ENCODE measurements at places on chromosomes 2 and 18. TPM values are rescaled to one million over a fixed set of nuclear protein-coding genes. Genes with fewer than 3 reads are reported as not detected.

GRCh38 chr18:22349317-22349898, 68.3 kb downstream of the CTAGE1 start:
- no peak for DNase-seq

CRIM1 gene
- polyA plus RNA-seq: 31.8 TPM

IL36RN gene
- not detected for polyA plus RNA-seq

G6PC2 gene
- polyA plus RNA-seq: not detected

DNA sequence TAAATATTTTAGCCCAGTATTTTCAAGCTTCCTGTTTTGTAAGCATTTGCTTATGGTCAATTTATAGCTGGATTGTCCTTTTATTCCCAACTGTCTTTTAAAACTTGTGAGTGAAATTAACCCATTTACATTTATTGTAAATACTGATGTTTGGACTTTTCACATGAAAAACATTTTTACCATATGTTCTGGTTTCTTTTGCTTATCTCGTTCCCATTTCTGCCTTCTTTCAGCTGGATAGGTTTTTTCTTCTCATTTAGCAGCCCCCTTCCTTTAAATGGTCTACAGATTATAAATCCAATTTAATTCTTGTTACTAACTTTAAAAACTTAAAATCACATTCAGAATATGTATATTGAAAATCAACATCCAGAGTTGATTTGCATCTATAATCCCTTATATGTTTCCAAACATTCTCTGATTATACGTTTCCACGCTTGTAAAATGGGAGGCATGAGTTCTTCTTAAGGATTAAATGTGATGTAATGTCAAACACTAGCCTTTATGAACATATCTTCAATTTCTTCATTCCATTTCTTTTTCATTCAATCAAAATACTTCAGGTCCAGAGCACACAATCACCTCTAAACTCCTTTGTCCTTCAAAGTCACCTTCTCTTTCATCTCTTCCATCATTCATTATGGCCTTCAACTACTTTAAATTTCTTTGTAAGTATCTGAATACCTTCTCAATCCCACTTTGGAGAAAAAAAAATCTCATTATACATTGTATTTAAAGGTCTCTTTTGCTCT, 1.1 kb upstream of the KDM3A start:
- no peak for DNase-seq

TRIM54 gene
- not detected for polyA plus RNA-seq

ANKRD29 gene
- polyA plus RNA-seq: 73.8 TPM

CSRNP3 gene
- 5.4 TPM for polyA plus RNA-seq

GRCh38 chr2:179024445-179024844, 25.5 kb downstream of the CCDC141 start:
- DNase-seq: no peak

KYNU gene
- polyA plus RNA-seq: 1.1 TPM

GRCh38 chr2:167733747-167734146, 513.6 kb downstream of the STK39 start:
- no peak for DNase-seq

- no peak for DNase-seq
These were observed 97.4 kb downstream of the MEP1B start for GRCh38 chr18:32287249-32287648.

DNA sequence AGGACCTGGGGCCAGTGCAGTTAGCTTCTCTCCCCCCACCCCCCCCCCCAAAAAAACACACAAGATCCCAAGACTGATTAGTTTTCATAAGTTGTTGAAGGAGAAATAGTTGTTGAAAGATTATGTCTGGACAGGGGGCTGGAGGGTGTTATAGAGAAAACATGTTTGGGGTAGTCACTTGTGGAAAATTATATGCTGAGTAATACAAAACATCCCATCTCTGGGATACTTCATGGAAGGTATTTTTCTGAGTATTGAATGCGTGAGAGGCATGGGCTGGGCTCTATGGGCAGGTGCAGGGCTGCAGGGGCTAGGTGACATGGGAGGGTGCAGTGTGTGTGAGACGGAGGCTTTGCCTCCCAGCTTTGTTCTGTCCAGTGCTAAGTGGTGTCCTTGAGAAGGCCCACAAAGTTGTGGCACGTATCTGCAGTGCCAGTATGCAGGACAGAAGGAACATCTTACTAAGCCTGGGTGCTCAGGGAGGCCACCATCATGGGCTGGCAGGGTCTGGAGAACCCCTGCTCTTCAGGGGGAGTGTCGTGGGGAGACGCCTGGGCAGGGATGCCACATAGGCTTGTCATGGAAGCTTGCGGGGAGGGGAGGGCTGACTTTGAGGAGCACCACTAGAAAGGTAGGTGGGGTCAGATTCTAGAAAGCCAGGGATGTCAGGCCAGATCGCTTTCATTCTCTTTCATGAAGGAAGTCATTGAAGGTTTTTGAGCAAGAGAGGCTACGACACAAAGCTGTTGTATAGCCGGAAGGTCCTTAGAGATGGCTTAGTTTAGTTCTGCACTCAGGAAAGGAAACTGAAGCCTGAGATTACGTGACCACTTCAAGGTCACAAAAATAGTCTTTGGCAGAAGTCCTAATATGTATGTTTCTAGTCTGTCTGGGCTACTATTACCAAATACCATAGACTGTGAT, 232.0 kb downstream of the LDLRAD4 start:
- DNase-seq: no peak

PTPRN gene
- 0.30 TPM for polyA plus RNA-seq

All from right lung (tissue), 10 donors.